Activated B cell treated with CpG ODN at 0.5 μM for 24 hours (primary cell): ENCODE measurements at places on chromosomes 11 and 22.

DNA sequence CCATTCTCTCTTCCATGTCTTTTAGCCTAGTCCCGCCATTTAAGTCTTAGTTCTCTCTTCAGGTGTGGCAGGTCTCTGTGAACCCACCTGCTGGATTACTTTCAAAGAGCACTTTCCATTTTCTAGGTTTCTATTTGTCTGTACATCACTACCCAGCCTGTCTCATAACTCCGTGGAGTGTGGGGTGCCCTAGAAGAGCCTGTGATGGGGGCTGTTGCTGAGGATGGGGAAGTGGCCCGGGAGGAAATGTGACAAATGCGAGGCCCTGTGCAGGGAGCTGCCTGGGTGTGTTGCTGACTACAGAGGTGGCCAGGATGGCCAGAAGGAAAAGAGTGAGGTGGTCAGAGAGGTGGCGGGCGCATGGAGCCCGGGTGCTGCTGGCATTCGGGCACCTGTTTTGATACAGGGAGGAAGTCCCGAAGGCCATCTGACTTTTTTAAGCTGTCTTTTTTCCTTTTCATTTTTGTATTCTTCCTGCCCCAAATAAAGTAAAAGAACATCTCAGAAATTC, 10.7 kb downstream of the DGCR8 start:
- no peak for DNase-seq

DNA sequence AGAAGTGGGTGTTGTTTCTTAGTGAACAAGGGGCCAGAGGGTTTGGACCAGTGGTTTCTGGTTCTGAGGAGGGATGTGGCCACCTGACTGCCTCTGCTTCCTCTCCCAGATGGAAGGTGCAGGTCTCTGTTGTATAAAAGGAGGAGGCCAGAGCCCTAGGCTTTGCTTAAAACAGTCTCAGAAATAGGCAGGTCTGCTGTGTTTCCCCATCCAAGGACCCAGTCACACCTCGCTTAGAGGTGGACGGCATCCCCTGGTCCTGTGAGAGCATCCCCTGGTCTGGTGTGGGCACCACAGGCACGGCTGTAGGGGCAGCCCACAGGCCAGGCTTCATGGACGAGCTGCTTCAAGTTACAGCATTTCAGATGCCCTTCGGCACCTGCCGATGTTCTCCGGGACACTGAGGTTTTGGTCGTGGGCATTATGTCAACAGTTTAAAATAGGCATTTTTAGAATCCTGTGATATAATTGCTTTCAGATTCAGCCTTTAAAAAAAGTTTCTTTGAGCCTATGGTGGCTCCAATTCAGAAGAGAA, 45.7 kb upstream of the SHANK2 start:
- no peak for DNase-seq

- no peak for DNase-seq
These were observed 36.3 kb downstream of the MMP7 start for GRCh38 chr11:102494216-102494615.

GRCh38 chr11:76263657-76264056, 57.4 kb upstream of the WNT11 start:
- no peak for DNase-seq

DNA sequence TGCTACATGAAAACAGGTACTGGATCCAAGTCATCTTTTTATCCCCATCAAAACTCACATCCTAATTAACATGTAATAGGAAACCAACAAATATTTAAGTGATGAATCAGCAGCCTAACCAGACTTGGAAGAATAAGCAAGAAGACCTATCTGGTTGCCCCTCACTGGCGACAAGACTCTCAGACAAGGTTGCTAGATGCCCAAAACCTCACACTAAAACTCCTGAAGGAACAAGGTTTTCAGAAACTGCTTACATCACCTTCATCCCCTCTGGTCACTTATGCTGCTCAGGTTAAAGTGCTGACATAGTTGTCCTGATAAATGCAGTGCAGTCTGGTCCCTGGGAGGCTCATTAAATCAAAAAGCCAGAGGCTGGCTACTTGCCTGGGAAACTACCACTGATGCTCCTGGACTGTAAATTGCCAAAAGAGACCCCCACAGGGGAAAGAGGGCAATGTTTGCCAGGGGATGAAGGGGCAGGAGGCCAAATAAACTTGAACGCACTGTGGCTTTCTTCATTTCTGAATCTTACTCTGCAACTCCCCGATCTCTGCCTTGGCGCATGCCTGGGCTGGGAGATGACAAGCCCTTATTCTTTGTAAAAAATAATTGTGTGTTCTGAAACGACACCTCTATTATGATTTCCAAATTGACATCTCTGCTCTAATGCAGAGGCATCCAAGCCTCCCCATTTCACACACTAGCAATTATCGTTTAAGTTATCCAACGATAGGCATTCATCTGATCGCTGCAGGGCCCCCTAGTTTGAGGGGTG, 72.7 kb downstream of the AMBRA1 start:
- no peak for DNase-seq

GRCh38 chr11:28871090-28871489, 762.9 kb downstream of the METTL15 start:
- no peak for DNase-seq
